ENCODE measurements at places on chromosomes 12 and 14.

DNA sequence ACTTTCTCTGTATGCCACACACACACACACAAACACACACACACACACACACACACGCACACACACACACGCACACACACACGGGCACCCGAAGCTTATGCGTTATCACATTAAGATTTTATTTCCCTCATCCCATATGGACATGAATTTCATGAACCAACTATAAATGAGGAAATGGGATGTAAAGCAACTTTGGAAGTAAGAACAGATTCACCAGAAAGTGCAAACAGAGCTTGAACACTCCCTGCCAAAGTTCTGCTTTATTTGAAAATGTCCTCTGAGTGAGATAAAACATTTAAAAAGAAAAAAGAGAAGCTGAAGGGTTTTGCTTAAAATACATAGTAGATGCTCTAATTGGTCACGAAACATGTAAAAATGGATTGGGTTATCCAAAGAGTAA, 90.4 kb upstream of the OTX2 start:
- no peak for DNase-seq

DNA sequence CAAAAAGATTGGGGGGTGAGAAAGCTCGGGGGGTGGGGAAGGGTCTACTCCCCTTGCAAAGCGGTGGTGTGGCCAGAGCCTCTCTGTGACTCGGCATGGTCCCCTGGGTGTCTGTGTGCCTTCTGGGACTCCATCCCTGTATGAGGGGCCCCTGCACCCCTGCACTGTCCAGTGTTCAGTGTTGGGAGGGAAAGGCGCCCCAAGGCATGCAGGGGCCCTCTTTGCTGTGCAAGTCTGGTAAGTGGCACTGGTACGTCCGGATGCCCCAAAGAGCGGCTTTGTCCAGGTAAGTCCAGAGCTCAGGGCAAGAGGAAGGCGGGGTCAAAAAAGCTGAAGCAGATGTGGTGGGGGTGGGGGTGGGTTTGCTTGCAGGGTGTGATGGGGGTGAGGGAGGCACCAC, 23.7 kb downstream of the RTL1 start:
- DNase-seq: no peak

DNA sequence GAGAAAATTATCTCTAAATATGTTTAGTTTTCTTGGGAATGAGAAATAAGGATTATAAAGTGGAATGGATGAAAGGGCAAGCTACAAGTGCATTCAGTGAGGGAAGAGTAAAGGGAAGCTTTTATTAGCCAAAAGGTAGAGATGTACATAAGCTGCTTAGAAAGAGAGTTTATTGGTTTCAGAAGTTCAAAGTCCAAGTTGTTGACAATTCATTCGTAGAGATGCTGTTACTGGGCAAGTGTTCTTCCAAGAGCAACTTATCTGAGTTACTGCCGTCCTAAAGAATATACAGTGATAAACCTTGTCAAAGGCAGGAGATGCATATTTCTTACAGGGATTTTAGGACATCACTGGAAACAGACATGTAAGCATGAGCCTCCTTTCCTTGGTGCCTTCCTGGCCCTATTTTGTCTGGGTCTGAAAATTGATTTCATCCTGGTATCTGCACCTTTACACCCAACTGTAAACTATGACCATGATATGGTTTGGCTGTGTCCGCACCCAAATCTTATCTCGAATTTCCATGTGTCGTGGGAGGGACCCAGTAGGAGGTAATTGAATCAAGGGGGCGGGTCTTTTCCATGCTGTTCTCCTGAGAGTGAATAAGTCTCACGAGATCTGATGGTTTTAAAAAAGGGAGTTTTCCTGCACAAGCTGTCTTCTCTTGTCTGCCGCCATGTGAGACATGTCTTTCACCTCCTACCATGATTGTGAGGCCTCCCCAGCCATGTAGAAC, 46.8 kb downstream of the TRMT5 start:
- DNase-seq: no peak

DNA sequence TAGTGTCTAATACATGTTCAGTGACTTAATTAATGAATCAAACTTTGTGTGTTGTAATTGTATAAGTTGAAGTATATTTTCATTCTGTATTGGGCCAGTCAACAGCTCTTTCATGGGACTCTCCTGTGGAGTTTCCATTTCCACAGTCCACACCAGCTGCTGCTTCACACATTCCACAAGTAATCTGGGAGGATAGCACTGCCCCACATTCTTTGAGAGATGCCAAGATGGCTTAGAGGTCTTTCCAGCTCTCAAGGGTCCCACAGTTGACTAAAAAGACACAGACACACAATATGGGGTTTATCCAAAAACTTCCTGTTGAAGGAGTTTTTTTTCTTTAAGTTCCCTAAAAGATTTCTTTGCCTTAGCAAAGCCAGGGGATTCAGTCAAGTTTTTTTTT, 408.3 kb downstream of the AACS start:
- no peak for DNase-seq

- no peak for DNase-seq
Observed at GRCh38 chr12:43213608-43214007, 338.4 kb downstream of the ADAMTS20 start.

GRCh38 chr14:56795284-56795622, 15.0 kb downstream of the OTX2 start:
- no peak for DNase-seq

DNA sequence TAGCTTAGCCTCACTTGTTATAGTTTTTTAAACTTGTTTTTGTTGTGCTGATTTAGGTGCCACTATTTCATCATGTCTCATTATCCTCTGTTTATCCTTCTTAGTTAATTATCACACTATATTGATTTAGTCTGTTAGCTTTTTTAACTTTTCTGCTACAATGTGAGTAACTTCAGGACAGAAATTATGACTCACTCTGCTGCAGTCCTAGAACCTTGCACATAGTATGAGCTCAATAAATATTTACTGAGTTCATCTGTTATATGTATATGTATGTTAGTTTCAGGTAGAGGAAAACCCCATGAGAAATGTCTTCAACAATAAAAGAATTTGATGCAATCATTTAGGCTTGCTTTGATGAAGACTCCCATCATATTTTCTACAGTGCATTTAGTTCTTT, 224.3 kb upstream of the NAV3 start:
- no peak for DNase-seq

DNA sequence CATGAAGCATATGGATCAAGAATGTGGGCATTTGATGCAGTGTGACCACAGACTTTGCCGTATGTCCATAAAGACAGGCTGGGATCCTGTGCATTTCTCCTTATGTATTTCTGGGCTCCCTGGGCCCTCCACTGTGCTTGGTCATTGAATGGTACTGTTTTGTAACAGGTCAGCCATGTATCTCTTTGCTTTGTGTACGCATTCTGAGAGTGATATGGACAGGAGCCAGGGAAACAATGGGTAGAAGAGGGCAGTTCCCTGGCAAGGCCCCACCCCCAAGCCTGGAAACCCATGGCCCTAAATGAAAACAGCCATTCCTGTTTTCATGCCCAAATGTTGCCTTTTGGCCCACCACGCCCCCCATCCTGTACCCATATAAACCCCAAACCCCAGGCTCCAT, 15.2 kb upstream of the FBXO34 start:
- DNase-seq: no peak

GRCh38 chr12:125225641-125226040, 160.4 kb downstream of the AACS start:
- no peak for DNase-seq

DNA sequence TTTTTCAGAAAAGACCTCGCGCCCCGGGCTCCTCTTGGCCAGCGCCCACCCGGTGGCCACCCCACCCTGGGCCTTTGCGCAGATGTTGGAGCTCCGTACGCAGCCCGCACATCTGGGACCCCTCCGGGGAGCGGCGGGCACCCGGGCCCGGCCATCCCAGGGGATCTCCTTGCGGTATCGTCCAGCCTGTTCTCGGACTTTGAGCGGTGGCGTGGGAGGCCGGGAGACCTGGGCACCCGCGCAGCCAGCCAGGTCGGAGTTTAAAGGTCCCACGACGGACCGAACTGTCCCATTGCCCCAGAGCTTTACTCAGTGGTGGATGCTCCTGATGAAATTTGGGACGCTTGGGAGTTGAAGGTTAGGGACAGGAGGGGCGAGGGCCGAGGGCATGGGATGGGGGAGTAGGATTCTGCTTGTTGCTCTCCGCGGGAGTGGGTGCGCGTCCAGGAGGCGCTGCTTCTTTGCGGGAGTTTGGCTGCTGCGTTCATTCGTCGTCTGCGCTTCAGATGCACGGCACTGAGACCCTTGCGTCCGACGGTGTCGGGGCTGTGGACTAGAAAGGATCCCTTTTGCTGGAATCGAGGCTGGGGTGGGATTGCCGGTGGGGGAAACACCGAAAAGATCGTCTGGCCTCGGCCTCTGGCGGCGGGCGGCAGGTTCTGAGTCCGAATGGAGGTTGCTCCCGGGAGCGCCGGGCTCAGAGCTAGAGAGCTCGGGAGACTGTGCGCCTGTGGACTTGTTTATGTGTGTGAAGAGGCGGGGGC, 1.4 kb downstream of the NTF3 start:
- peak; percentile 48 for DNase-seq

- DNase-seq: no peak
Observed at GRCh38 chr14:58794993-58795762, 157.4 kb downstream of the DACT1 start.

DNA sequence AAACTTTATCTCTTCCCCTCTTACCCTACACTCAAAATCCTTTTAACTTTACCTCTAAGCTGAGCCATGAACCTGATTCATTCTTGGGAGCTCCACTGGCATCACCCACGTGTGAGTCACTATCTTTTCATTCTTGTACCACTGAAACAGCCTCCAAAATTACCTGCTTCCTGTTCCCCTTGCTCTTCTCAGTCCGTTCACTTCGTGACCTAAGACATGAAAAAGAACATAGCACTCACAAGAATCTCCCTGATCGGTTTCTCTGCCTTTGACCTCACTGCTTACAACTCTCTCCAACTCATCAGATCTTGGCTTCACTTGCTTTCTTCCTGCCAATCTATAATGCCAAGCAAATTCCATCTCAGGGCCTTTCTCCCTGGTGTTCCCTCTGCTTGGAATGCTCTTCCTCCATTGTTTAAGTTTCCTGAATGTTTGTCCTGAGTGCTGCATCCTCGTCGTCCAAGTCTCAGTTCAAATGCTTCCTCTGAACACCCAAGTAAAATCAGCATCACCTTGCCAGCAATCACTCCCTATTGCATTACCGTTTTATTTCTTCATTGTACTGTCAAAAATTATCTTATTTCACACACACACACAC, 9.2 kb downstream of the GLIPR1 start:
- no peak for DNase-seq

GRCh38 chr12:116150452-116150851, 127.0 kb downstream of the MED13L start:
- no peak for DNase-seq

- DNase-seq: no peak
Observed at GRCh38 chr12:106957583-106957982, 1.9 kb downstream of the TMEM263 start.

DNA sequence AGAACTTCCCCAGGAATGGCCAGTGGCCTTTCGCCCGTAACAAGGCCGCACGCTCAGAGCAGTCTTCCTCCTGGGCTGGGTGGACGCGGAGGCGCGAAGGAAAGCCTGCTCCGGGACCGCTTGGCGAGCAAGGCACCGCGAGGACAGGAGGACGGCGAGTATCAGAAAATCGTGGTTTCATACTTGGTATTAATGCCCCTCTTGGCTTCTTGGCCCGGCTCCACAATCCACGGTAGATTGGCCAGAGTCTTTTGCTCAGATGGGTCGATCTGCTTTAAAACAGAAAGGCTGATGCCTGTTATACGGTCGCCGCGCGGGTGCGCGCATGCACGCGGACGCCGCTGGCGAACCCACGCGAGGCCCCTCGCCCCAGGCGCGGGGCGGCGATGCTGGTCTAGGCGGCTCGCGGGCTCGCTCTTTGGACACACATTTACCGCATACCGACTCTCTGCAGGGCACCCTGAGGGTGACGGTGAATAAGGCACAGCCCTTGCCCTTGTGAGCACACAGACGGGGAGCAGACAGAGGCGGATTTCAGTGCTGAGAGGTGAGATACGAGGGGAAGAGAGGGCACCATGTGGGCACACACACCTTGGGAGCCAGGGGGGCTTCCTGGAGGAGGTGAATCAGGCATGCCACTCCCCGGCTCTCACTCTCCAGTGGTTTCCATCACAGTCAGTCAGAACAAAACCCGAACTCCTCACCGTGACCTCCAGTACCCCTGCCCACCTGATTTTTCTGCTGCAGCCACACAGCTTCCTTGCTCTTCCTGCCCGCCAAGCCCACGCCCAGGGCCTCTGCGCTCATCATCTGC, 100.7 kb downstream of the APAF1 start:
- peak; percentile 47 for DNase-seq

GRCh38 chr14:39592116-39592789, 160.0 kb upstream of the FBXO33 start:
- no peak for DNase-seq

DNA sequence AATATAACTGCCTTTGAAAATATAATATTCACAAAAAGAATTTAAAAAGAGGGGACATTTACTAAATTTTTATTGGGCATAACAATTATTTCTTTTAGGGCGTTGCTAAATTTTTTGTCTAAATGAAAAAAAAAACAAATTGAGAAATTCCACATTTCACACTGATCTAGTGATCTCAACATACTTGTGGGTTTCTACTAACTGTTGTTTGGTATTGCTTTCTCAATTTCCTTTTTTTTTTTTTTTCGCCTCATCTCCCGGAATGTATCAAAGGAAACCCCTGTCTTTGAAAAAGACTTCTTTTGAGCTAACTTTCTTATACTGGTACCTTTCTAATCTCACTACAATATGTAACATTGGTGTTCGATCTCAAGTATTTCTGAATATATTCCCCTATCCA, at the start of gene CLEC4D:
CLEC4D (plus strand) TSS at position 248 of the 400 bp plus-strand sequence. CDS start 230 bp downstream, outside the sequence.
- DNase-seq: no peak

GRCh38 chr12:15534874-15535273, 212.6 kb downstream of the PTPRO start:
- DNase-seq: peak; percentile 33

- no peak for DNase-seq
Observed at GRCh38 chr12:72207079-72207478, 65.1 kb upstream of the TRHDE start.

Measured in GM03348 (cell line).